ENCODE measurements at places on chromosomes 6 and 20.

DNA sequence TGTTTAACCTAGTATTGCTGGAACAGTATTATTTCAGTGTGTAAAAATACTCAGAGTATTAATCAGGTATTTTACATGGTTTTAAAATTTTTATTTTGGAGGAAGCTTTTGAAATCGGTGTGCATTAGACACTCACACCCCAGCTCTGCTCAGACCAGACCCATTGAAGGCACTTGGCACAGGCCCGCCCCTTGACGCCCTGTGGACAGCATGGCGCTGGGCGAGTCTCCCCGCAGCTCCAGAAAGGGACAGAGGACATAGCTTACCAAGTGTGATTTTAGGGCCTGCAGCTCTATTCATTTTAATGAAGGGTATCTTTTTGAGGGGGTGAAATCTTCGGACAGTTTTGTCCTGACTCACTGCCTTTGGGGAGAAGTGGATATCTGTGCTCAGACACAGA, 164.5 kb downstream of the CDH4 start:
- no peak for DNase-seq

GRCh38 chr20:62736407-62737071, 27.9 kb downstream of the NTSR1 start:
- no peak for DNase-seq

- DNase-seq: peak; percentile 89
These were observed 6.1 kb upstream of the HSPA1B start for GRCh38 chr6:31821301-31822035.

- DNase-seq: no peak
These were observed 417.0 kb downstream of the HAO1 start for GRCh38 chr20:7523288-7523687.

- no peak for DNase-seq
These were observed 10.6 kb downstream of the PFDN4 start for GRCh38 chr20:54218470-54218869.

GRCh38 chr6:51953246-51953645, 134.2 kb downstream of the PKHD1 start:
- no peak for DNase-seq
